ENCODE measurements at places on chromosomes 13 and 19.

- peak; percentile 62 for DNase-seq
Measured at GRCh38 chr13:106230450-106230849, 305.0 kb downstream of the EFNB2 start.

GRCh38 chr13:112179995-112180394 is 113.0 kb downstream of the SOX1 start:
- no peak for DNase-seq

GRCh38 chr13:33004511-33004910 is 11.7 kb upstream of the KL start:
- no peak for DNase-seq

DNA sequence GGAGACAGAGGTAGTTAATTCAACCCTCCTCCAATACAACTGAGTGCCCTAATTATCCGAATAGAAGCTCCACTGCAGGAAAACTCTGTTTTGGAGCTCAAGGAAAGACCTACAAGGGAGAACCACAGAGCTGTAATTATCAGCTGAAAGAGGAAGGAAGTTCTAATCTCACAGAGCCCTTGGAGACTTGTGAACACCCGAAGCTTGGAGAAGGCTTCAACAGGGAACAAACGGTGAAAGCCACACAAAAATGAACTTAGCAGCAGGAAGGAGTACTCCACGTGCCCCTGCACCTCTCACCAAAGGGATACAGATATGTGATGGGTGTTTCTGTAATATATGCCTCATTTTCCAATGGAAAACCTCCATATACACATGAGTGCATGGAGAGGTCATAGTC is 61.1 kb downstream of the IRS2 start:
- no peak for DNase-seq

- no peak for DNase-seq
Measured at GRCh38 chr19:3233831-3234230, 9.4 kb downstream of the CELF5 start.

GRCh38 chr13:25281935-25282332 is 5.4 kb downstream of the MTMR6 start:
- no peak for DNase-seq

DNA sequence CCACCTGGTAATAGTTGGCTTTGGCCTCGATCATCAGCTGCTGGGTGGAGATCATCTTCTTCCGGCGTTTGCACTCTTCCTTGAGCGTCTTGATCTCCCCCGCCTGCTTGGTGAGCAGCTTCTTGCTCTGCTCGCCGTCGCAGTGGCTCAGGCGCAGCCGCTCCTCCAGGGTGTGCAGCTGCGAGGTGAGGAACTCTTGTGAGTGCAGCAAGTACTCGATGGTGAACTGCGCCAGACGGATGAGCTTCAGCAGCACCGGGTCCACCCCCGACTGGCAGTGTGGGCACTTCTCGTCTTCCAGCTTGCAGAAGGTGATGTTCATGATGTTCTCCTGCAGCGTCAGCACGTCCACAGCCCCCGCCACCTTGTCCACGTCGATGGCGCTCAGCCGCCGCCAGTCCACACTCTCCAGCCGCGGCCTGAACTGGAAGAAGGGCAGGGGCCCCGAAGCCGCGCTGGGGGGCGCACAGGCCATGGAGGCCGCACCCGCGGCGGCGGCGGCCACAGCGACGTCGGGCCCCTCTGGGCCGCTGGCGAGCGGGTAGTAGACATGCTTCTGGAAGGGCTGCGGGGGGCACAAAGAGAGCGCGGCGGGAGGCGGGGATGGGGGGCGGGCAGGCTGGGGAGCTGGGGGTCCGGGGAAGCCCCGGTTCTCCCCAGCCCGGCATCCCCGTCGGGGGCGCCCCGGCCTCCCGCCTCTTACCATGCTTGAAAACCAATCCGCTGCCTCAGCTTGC is 3.0 kb downstream of the DZIP1 start:
- DNase-seq = peak; percentile 18

DNA sequence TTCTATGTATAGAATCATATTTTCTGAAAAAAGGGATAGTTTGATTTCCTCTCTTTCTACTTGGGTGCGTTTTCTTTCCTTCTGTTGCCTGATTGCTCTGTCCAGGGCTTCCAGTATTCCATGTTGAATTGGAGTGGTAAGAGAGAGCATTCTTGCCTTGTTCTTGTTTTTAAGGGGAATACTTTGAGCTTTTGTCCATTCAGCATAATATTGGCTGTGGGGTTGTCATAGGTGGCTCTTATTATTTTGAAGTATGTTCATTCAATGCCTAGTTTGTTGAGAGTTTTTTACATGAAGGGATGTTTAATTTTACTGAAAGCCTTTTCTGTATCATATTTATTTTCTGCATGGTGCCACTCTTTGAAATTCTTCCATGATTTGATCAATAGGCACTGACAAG is 173.5 kb upstream of the IRS2 start:
- no peak for DNase-seq

DNA sequence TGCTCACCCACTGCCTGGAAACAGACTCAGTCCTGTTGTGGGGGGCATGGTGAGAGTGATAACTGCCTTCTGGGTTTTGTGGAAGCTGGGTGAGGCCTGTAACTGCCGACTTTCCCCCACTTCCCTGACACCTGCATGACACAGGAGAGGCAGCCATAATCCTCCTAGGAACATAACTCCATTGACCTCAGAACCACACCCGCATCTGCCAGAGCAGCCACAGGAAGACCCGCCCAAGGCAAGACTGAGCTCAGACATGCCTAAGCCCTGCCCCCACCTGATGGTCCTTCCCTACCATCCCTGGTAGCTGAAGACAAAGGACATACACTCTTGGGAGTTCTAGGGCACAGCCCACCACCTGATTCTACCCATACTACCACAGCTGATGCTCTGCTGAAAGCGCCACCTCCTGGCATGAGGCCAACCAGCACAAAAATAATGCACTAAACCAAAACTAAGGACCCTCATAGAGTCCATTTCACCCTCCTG is 326.7 kb downstream of the RBM26 start:
- no peak for DNase-seq

DNA sequence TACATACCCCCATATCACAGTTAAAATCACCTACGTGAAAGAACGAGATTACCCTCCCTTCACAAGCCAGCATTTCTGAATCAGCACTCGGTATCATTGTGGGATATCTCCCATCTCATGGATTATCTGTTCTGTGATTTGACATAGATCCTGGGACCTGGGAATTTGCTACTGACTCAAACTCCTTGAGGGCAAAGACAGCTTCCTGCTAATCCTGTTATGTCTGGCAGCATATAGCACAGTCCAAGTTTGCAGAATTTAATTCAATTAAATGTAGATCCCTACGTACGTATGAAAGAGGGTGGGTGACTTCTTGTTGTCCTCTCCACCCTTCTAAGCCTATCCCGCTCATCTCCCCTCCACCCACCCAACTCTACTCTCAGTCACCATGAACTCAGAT is 476.5 kb downstream of the KLF5 start:
- DNase-seq = no peak

- DNase-seq = peak; percentile 82
Measured at GRCh38 chr19:49149652-49150105, 5.5 kb downstream of the HRC start.

DNA sequence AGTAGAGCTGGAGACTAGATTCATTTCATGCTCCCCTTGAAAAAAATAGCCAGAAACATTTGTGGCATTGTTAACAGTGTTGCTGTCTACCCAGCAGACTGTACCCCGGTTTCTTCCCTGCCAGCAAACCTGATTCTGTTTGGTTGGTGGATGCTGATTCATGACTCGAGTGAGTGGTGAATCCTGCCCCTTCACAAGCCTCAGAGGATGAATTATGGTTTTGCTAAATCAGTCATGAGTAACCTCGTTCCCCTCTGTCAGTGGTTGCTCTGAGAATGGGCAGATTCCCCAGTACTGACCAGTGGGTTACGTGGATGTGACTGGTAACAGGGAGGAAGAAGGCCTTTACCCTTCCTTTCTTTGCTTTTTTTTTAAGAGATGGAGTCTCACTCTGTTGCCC is 10.1 kb downstream of the NLRP12 start:
- DNase-seq = peak; percentile 70

- peak; percentile 12 for DNase-seq
Measured at GRCh38 chr19:5397804-5398692, 57.2 kb upstream of the ZNRF4 start.

DNA sequence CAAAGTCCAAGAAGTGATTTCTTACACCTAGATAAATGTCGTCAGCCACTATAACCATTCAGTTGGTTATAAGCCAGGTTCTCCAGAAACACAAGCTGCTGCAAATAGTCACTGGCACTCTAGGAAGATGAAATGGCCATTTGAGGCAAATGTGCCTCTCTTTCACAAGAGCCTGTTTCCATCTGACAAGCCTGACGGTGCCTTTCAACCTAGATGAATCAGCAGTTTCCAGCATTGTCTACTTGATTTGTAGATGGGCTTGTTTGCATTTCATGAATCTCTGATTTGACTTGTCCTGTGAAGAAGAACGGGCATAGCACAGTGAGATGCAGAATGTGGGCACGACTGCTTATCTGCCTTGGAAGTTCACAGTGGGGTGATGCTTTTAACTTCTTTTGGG is 327.2 kb downstream of the LMO7 start:
- no peak for DNase-seq

- no peak for DNase-seq
Measured at GRCh38 chr19:14346279-14346678, 35.0 kb upstream of the ADGRE5 start.

DNA sequence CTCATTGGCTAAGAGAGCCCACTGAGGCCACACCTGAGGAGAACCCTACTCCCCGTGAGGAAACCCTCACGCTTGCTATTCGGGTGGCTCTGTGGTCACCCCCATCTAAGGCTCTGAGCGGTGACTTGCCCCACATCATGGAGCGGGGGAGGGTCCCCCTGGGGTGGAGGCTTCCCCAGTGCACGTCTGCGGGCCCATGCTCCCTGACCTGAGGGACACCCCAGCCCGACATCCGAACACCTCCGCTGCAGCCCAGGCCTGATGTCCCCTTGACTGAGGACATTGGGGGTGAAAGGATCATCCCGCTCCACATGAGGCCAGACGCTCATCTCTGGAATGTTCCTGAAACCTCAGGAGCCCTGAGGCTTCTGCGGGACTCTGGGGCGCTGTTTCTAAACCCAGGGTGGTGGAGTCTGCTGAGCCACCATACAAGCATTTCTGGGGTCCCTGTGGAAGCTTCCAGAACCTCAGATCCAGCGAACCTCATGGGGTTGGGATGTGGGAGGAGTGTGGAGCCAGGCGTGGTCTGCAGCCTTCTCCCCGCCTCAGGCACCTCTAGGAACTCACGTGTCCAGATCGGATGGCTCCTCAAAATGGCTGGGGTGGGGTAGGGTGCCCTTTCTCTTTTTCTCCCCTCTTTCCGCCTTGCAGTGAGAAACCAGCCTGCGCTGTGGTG is 19.9 kb downstream of the TMED1 start:
- peak; percentile 75 for DNase-seq

DNA sequence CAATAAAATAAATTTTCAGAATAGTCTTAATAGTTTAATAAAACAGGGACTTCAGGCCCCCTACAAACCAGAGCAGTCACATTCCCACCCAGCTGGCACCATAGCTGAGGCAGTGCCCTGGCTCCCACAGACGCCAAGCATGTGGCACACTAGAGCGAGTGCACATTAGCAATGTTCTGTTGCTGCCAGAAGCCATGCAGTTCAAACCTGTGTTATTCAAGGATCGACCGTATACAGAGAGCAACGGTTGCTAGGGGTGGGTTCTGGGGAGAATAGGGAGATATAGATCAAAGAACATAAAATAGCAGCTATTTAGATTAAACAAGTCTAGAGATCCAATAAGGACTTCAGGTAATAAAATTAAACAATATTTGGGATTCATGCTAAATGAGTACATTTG is 419.3 kb upstream of the KLHL1 start:
- no peak for DNase-seq

DNA sequence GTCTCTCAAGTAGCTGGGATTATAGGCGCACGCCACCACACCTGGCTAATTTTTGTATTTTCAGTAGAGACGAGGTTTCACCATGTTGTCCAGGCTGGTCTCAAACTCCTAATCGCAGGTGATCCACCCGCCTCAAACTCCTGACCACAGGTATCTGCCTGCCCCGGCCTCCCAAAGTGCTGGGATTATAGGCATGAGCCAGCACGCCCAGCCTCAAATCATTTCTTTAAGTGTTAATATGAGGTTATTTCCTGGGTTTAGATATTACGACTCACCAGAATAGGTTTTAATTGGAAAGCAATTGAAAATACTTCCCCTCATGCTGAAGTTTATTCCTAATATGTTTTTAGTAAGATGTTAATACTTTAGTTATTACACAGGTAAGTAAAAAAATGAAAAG is 144.5 kb downstream of the NUFIP1 start:
- DNase-seq = no peak

GRCh38 chr19:14972676-14973075 is 7.0 kb downstream of the SLC1A6 start:
- DNase-seq = no peak

DNA sequence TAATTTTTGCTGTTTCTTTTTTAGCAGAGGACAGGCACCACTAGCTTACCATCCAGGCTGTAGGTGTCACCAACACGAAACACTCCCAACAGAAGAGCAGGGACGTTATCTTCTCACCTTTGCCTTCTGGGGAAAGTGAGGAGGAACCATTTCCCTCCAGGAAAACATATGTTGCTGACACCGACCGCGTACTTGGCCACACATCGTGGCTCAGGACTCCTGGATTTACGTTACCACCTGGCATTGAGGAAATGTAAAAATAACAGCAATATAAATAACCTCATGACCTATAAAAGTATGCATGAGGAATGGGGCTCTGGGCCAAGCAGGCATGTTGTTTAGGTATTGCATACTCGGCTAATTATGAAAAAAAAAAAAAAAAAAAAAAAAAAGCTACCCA is 525.1 kb downstream of the MYO16 start:
- peak; percentile 29 for DNase-seq

DNA sequence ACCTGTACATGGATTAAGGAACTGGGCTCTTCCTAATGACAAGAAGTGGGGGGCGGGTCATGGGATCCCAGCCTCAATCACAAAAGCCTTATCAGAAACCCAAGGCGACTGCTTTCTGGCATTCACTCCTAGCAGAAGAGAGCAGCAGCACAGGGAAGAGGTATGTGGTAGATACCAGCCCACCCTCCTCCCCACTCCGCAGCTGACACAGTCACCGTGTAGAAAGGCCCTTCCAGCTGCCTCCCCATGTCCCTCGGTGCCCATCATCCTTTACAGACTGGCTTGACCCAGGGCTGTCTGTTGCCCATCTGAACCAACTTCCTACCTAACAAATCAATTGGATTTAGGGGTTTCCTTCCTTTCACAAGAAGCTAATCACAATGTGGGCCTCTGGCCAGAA is 3.1 kb upstream of the DHRS12 start:
- no peak for DNase-seq

DNA sequence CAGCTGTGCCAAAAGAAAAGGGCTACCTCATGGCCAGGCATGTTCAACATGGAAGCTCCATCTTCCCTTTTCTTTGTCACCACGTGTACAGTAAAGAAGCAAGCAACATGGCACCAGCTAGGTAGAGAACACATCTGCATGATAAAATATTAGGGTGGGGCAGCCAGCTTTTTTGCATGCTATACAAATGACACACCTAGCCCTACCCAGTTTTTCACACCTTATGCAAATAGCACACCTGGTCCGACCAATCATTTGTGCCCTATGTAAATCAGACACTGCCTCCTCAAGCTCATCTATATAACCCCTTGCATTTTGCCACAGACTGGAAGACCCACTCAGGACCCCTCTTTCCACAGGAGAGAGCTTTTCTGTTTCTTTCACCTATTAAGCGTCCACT is 85.5 kb downstream of the STOML3 start:
- no peak for DNase-seq

All from EL (cell line).